Activated T-cell treated with anti-CD3 and anti-CD28 coated beads, Interleukin-2, amount 50 U/mL, for 4 hours (primary cell): ENCODE measurements at places on chromosomes 11 and 22. TPM values are rescaled to one million over a fixed set of nuclear protein-coding genes. Genes with fewer than 3 reads are reported as not detected.

DNA sequence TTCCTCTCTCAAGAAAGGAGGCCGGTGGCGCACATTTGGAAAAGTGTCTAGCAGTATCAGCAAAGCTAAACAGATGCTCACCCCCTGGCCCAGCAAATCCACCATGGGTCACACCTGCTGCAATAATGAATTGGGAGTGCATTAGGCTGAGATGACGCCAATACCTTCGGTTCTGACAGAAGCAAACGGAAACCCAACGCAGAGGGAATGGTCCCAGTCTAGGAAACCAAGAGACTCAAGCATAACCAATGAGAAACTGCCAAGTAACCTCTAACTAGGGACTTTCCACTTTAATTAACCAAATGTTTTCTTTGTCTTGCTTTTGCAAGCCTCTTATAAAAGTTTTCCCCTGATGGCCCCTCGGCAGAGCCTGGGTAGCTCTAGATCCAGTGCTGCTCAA lies 64.2 kb upstream of the SLC22A12 start:
- no peak for DNase-seq

The MB gene
- not detected for total RNA-seq

GRCh38 chr11:76728227-76728626 lies 54.9 kb upstream of the TSKU start:
- no peak for DNase-seq

The LRRC75B gene
- 0.56 TPM for total RNA-seq

GRCh38 chr11:34644669-34645406 lies 23.9 kb downstream of the EHF start:
- no peak for DNase-seq

GRCh38 chr11:78841456-78842060 lies 266.9 kb upstream of the NARS2 start:
- DNase-seq, result no peak

DNA sequence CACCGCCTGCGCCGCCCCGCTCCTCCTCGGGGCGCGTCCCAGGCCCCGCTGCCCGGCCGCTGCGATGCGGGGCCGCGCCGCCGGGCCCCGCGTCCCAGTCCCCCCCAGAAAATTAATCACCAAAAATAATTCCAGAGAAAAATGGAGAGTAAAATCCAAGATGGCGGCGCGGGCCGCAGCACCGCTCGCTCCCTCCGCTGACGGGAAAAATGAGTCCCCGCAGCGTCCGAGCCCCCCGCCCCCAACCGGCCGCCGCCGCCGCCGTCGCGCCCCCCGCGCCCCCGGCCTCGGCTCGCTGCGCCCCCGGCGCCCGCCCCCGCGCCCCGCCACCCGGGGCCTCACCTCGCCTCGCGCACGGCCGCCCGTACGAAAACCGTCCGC lies at the start of gene KMT5B:
Gene KMT5B (minus strand): TSS at position 162 of the 381 bp plus-strand sequence. CDS start 23,220 bp downstream, outside the sequence.
- DNase-seq, result peak; percentile 58

- DNase-seq, result peak; percentile 15
Observed at GRCh38 chr11:128733440-128734102, 39.7 kb downstream of the FLI1 start.

- no peak for DNase-seq
Observed at GRCh38 chr22:19765477-19766239, 5.1 kb downstream of the TBX1 start.

- DNase-seq, result peak; percentile 72
Observed at GRCh38 chr11:9506489-9507276, 45.9 kb downstream of the ZNF143 start.

The SLC1A2 gene
- 0.03 TPM for total RNA-seq

DNA sequence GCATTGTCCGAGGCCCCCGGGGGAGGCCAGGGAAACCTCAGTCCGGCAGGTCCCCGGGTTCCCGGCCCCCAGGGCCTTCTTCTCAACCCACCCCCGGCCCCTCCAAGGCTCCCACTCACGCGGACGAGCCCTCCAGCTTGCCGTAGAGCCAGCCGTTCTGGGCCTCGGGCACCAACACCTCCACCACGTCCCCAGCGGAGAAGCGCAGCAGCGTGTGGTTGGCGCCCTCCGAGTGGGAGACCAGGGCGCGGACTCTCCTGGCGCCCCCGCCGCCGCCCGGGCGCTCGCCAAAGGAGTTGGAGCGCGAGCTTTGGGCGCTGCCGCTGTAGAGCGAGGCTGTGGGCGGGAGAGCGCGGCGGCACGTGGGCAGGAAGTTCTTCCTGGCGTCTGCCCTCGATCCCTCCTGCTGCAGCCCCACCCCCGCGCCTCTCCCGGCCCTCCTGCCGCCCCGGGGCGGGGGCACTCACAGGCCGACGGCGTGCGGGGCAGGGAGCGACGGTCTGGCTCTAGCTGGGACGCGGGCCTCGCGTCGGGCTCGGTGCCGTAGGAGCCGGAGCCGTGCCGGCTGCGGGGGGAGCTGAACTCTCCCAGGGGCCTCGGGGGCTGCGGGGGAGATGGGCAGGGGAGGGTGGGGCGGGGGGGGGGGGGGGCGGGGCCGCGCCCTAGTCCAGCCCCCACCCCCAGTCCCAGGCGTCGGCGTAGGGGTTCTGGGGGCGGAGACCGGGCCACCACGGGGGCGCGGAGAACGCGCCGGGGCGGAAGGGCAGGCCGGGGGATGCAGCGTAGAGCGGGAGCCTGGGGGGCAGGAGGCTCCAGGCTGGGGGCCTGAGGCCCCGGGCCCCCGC lies 4.9 kb upstream of the SLC16A8 start:
- no peak for DNase-seq

- no peak for DNase-seq
Observed at GRCh38 chr22:32650553-32651345, 150.8 kb upstream of the TIMP3 start.

GRCh38 chr11:83545494-83546260 lies 259.5 kb upstream of the CCDC90B start:
- DNase-seq, result no peak

The TRIM48 gene
- not detected for total RNA-seq
